Activated CD4-positive, alpha-beta T cell treated with anti-CD3 and anti-CD28 coated beads, Interleukin-2, amount 50 U/mL, for 4 hours (primary cell): ENCODE measurements at places on chromosomes 13 and 19.
A peak's percentile ranks its signal among the peaks of the same experiment; 100 is the strongest.

GRCh38 chr19:483332-484072 lies 12.8 kb upstream of the MADCAM1 start:
- DNase-seq = no peak

GRCh38 chr13:31250435-31250834 lies 50.7 kb downstream of the B3GLCT start:
- DNase-seq = no peak

DNA sequence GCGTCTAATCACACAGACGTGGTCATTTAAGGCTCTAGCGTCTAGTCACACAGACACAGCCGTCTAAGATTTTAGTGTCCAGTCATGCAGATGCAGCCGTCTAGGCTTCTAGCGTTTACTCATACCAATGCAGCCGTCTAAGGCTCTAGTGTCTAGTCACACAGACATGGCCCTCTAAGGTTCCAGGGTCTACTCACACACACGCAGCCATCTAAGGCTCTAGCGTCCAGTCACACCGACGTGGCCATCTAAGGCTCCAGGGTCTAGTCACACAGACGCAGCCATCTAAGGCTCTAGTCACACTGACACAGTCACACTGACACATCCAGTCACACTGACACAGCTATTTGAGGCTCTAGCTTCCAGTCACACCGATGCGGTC lies 55.7 kb downstream of the KLF2 start:
- DNase-seq = no peak

- no peak for DNase-seq
These were observed at the start of gene ATP4B for GRCh38 chr13:113657851-113658741. Gene ATP4B (minus strand): TSS chr13:113658198. CDS start chr13:113658144, 54 bp downstream.

GRCh38 chr13:97459215-97459777 lies 25.3 kb downstream of the RAP2A start:
- DNase-seq = no peak

GRCh38 chr13:19329365-19329764 lies 147.7 kb upstream of the TUBA3C start:
- DNase-seq = no peak

DNA sequence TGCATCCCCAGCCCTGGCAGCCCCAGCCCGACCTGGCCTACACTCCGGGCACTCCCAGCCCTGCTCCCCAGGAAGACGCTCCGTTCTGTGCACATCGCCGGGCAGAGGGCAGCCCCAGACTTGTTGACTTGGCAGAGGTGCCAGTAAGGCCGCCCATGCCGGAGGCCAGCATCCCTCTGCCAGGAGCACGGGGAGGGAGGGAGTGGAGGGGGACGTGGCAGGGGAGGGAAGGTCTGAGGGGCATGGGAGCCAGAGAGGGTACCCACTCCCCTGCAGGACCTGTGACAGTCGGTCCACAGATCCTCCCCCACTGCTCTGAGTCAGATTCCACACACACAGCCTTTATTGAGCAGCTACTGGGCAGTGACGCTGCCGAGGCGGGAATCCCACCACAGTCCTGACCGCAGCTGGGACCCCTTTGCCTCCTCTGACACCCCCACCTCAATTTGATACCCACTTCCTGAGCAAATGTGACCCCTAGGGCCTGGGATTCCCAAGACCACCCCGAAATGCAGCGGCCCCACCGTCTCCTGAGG lies 1.9 kb upstream of the NKPD1 start:
- DNase-seq = no peak

GRCh38 chr19:35785339-35785627 lies 9.9 kb downstream of the ARHGAP33 start:
- no peak for DNase-seq

DNA sequence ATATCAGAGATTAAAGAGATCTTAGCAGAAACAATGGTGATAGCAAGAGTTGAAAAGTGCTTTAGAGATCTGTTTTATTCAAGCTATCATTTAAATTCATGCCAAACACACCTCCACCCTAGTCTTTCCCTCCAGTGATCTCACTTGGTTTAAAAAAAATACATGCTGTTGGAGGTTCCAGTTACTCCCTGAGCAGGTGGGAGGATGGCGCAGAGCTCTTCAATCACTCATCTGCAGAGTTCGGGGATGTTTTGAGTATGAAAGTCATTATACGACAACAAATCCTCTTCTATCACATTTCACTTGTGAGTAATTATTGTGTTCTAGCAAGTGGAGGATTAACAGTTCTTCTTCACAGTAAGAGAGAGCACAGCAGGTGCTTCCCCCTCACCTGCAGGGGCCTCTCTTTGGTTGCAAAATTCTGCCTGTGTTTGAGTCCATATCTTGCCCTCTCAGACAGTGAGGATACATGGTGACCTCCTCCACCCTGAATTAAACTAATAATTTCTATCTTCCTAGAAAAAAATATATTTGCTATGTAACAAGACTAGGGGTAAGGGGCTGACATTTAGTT lies 376.7 kb downstream of the LIG4 start:
- DNase-seq = no peak

GRCh38 chr13:106609116-106609515 lies 41.2 kb upstream of the ARGLU1 start:
- DNase-seq = no peak

- no peak for DNase-seq
These were observed 13.6 kb downstream of the C19orf25 start for GRCh38 chr19:1465191-1466016.

GRCh38 chr19:10085641-10086590 lies at the start of gene SHFL:
Gene SHFL (plus strand): TSS chr19:10086317. CDS start chr19:10086428, 111 bp downstream.
- peak; percentile 77 for DNase-seq

DNA sequence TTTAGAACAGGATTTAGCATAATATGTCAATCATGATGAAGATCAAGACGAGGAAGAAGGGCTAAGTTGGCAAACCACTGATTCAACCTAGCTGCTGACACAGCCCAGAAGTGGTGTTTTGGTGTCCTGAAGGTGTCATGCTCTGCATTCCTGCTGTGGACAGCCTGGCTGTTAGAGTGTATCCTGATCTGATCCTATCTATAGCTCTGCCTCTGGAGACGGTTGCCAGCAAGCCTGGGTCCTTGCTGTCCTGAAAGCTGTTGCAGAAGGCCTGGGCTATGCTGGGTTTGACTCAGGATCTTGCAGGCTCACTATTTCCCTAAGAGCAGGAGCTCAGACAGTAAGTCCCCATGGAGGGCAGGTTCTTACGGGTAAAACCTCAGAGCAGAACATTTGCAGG lies 416.4 kb downstream of the TSHZ3 start:
- no peak for DNase-seq

DNA sequence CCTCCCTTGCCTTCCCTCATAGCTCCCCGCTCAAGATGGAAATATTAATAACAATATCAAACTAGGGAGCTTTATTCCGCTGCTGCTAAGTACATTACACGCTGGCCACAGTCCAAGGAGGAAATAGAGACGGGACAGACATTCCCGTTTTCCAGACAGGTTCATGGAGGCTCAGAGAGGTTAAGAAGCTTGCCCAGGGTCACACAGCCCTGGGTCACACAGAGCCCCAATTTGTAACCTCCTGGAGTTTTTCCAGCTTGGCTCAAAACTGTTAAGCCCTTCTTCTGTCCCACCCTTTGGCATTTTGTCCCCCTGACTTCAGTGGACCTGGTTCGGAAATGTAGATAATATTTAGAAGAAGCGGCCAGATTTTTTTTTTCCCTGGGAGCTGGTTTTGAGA lies 2.0 kb downstream of the BICRA start:
- no peak for DNase-seq

GRCh38 chr13:60078226-60078625 lies 85.5 kb downstream of the DIAPH3 start:
- DNase-seq = no peak

GRCh38 chr13:46565808-46566750 lies 13.1 kb downstream of the LRCH1 start:
- no peak for DNase-seq
